Left lobe of liver (tissue), 2 donors: ENCODE measurements at places on chromosomes 12 and 14. TPM values are rescaled to one million over a fixed set of nuclear protein-coding genes. Genes with fewer than 3 reads are reported as not detected.

TMEM233 gene
- 0.18 TPM for total RNA-seq

ARPC3 gene
- 54.0 TPM for total RNA-seq

FGF23 gene
- 0.25 TPM for total RNA-seq

EIF5 gene
- total RNA-seq, result 192 TPM

RNF212B gene
- not detected for total RNA-seq

TEX22 gene
- total RNA-seq, result 1.3 TPM

PMEL gene
- total RNA-seq, result 5.4 TPM

SERPINA4 gene
- 186 TPM for total RNA-seq

ARL6IP4 gene
- total RNA-seq, result 122 TPM

BATF gene
- 1.4 TPM for total RNA-seq

GZMB gene
- total RNA-seq, result 1.3 TPM

AKT1 gene
- 90.1 TPM for total RNA-seq

FAM177A1 gene
- total RNA-seq, result 48.2 TPM
